NCI-H146 (cell line): ENCODE measurements at places on chromosomes 13 and 19.
A peak's percentile ranks its signal among the peaks of the same experiment; 100 is the strongest.

DNA sequence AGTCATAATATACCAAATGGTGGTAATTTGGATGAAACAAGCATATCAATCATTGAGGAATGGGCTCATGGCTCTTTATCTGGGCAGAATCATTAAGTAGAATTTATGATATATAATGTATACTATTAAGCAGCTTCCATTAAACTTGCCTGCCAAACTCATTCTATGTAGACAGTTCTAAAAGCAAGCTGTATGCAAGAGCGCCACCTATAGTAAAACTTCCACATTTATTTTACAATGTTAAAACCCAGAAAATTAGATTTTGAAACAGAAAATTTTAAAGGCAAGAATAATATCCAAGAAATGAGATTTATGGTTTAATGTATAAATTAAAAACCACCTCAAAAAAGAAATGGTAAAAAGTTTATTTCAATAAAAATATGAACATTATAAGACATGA lies 161.5 kb downstream of the MZT1 start:
- peak; percentile 40 for DNase-seq

DNA sequence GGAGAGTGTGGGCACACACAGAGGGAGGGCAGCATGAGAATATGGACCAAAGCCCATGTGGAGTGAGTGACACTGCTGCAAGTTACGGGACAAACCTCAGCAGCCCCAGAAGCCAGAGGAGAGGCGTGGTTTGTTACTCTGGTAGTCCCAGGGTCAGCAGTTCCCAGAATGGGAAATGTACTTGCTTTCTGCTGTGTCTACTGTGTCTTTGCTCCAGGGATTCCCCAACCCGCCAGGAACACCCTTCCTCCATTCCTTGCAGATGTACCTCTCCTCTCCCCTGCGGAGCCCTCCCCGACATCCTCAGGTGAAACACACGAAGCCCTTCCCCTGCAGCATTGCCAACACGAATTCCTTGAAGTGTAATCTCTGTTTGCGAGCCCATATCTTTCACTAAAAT lies 47.2 kb downstream of the MYO16 start:
- no peak for DNase-seq

DNA sequence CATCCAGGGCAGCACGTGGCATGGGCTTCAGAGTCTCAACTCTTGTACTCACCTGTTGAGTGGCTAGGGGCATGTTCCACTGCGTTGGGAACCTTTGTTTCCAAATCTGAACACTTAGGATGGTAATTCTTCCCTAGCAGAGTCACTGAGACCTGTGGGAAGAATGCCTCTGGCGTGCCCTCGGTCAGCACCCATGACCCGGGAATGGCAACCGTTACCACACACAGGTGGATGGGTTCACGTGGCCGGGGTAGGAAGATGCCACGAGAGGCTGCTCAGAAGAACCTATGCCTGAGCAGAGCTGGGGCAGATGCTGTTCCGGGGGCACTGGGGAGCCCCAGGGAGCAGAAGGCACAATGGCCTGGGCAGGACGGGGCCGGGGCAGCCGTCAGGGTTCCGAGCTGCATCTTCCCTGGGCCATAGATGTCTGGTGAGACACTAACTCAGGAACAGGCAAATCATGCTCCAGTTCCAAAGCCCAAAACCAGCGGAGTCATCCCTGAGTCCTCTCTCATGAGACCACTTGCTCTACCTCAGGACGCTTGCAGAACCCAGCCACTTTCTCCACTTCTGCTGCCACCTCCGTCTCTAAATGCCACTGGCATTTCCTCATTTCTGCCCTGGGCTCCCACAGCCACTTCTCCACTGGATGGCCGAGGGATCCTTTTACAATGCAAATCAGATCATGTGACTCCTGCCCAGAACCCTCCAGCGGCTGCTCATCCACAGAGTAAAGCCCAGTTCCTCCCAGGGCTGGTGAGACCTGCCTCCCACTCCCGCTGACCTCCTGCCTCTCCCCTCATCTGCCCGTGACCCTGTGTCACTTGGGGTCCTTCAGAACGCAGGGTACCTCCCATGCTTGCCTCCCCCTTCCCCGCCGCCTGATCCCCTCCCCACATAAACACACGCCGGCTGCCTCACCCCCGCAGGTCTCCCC lies 36.7 kb downstream of the FAM124A start:
- no peak for DNase-seq

- DNase-seq, result no peak
Measured at GRCh38 chr19:5085566-5085965, 116.7 kb downstream of the KDM4B start.

GRCh38 chr13:113905942-113906341 lies 42.1 kb upstream of the GAS6 start:
- DNase-seq, result no peak

GRCh38 chr19:49615861-49616260 lies 24.1 kb downstream of the RRAS start:
- DNase-seq, result no peak

GRCh38 chr19:29531458-29532025 lies 5.7 kb downstream of the VSTM2B start:
- DNase-seq, result no peak

DNA sequence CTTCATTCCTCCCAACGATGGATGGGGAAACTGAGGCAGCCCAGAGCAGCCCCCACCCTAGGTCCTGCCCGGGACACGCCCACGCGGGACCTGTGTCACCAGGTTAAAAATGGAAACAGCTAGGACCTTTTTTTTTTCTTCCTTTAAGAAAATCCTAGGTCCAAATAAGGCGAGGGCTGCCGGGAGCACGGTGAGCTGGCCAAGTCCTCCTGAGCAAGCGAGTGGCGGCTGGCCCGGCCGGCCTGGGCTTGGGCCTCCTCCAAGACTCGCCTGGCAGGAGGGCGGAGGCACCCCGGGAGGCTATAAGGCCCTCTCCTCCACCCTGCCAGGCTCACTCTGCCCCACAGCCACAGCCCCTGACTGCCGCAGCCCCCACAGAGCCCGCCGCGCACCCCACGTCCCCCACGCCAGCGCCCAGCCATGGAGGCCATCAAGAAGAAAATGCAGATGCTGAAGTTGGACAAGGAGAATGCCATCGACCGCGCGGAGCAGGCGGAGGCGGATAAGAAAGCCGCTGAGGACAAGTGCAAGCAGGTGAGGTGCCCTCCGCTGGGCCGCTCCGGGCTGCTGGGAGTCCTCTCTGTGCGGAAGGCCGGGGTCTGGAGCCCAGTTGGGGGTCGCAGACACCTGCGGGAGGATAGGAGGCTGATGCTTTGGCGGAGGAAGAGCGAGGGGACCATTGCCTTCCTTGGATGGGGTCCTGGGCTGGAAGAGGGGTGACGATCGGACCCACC lies 8.9 kb upstream of the TPM4 start:
- no peak for DNase-seq

DNA sequence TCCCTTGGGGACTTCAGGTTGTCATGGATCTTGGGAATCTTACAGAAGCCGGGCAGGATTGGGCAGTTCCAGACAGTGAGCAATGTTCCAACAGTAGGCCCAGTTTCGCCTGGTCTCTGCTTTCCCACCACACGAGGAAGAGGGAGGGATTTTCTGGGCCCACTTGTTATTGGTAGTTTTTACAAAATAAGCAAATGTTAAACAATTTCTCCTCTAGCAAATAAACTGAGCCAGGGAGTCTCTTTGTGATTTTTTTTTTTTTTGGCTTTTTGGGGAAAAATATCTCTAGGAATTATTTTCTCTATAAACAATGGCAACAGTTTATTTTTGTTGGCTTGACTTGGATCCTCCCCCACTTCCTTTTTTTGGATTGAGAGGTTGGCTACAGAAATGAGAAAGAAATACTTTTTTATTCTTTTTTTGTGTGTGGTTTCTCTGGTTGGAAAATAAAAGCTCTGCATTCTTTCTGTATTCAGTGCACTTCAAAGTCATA lies 89.3 kb downstream of the TM9SF2 start:
- DNase-seq, result no peak

- no peak for DNase-seq
Measured at GRCh38 chr19:1416014-1416841, 8.8 kb downstream of the DAZAP1 start.

DNA sequence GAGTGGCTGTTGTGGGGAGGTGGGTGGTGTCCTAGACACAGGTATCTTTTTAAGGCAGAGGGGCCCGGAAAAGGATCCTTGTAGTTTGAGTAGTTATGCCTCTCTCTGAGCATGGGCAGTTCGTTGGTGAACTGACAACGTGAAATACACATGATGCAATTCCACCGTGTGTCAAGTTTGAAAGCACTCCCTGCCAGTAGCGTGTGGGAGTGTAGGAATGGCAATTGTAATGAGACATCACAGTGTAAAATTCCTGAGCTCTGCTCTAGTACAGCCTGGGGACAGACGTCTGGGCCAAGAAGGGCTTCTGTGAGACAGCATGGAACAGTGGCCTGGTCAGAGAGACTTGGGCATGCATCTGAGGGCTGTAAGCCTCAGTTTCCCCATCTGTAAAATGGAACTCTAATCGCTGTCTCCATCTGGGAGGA lies 10.4 kb upstream of the ASF1B start:
- DNase-seq, result no peak

DNA sequence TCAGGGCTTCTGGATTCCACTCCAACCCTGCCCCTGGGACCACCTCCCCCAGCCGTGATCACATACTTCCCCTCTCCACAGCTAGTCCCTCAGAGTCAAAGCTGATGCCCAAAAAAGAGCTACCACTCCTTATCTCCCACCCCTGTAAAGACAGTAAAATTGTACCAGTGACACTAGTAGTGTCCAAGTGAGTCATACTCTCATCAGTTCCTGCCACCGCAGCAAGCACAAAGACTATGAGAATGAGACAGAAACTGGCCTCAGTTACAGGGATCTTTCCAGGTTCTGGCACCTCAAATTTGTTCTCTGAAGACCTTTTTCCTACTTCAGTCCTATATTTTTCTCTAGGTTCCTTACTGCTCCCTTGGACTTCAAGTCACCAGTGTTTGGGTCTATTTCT lies 144.2 kb downstream of the SPRY2 start:
- no peak for DNase-seq

DNA sequence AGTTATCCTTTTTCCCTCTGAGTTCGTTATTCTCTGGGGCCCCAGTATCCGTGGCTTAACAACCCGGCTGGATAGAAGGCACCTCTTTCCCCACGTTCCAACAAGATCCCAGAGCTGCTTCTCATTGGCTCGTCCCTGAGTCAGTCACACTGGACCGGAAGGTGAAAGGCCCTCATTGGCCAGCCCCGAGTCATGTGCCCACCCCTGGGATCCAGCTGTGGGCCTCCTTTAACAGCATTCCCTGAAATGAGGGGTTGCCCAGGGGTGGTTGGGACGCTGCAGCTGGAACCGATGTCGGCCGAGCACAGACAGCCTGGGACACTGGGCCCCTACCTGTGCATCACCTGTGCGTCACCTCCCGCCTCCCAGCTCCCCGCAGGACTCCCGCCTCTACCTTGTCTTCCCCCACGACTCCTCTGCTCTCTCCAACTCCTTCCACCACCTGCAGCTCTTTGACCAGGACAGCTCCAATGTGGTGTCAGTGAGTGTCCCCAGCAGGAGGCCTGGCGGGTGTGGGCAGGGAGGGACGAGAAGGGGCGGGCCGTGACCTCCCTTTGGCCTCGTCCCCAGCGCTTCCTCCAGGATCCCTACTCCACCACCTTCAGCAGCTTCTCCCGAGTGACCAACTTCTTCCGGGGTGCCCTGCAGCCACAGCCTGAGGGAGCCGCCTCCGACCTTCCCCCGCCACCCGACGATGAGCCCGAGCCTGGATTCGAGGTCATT lies 4.3 kb downstream of the TBC1D17 start:
- no peak for DNase-seq

DNA sequence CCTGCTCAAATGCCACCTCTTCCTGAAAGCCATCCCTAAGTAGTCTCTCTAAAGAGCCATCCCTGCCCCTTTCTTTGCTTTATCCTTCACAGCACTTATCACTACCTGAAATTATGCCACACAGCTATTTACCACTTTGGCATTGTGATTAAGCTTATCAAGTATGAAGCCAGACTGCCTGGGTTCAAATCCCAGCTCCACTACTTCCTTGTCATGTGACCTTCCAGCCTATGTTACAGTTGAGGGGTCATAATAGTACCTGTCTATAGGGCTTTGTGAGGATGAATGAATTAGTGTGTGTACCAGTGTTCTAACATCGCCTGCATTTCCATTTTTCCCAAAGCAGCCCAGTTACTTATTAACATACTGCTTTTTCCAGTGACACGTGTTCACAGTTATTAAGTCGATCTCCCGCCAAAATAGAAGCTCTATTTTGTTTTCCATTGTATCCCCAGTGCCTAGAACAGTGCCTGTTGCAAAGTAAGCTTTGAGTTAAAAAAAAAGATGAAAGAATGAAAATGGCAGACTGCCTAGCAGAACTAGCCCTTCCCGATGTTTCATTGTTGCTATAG lies 32.8 kb downstream of the ZSWIM9 start:
- peak; percentile 23 for DNase-seq

GRCh38 chr13:113137691-113138298 lies 15.2 kb downstream of the F10 start:
- DNase-seq, result no peak

DNA sequence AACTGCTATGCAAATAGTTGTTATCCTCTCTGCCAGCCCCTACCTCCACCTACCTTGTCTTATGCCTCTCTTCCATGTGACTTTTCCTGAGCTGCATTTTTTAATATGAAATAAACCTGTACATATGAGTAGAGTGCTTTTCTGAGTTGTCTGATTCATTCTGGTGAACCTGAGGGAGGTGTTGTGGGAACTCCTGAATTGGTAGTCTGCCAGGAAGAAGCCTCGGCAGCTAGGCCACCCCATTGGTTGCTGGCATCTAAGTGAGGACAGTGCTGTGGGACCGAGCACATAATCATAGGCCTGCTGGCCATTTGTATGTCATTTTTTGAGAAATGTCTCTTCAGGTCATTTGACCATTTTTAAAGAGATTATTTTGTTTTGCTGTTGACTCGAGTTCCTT lies 1146.8 kb downstream of the UQCRFS1 start:
- no peak for DNase-seq

GRCh38 chr19:46386151-46386550 lies 27.2 kb downstream of the CCDC8 start:
- no peak for DNase-seq

DNA sequence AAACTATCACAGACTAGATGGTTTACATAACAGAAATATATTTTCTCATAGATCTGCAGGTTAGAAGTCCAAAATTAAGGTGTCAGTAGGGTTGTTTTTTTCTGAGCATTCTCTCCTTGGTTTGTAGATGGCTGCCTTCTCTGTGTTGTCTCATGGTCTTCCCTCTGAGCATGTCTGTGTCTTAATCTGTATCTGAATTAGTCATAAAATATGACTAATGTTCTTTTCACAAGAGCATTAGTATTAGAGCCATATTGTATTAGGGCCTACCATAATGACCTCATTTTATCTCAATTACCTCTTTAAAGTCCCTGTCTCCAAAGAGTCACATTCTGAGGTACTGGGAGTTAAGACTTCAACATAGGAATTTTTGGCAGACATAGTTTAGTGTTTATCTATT lies 77.2 kb upstream of the OBI1 start:
- no peak for DNase-seq
